ENCODE measurements at places on chromosomes 5 and 9.

DNA sequence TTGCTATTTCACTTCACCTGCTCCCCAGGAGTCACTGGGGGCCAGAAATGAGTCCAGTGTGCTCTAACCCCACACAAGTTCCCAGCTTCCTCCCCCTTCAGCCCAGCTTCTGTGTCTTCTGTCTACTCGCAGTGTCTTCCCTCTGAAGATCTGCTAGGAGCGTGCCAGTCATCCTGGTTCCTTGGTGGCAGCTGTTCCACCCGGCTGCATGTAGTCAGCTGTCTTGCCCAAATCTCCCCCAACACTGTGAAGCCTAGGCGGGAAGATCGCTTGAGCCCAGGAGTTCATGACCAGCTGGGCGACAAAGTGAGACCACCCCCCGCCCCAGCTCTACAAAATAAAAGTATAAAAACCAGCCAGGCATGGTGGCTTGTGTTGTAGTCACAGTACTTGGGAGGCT lies 154.0 kb downstream of the GDNF start:
- DNase-seq: no peak

DNA sequence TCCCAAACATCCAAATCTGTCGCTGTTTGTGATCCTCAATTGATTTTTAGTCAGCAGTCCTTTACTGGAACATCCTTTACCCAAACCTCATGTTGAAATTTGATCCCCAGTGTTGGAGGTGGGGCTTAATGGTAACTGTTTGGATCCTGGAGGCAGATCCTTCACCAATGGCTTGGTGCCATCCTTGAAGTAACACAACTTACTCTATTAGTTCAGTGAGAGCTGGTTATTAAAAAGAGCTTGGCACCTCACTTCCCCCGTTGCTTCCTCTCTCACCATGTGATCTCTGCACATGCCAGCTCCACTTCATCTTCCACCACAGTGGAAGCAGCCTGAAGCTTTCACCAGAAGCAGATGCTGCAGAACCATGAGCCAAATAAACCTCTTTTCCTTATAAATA lies 40.3 kb downstream of the DNAJB5 start:
- DNase-seq: no peak

DNA sequence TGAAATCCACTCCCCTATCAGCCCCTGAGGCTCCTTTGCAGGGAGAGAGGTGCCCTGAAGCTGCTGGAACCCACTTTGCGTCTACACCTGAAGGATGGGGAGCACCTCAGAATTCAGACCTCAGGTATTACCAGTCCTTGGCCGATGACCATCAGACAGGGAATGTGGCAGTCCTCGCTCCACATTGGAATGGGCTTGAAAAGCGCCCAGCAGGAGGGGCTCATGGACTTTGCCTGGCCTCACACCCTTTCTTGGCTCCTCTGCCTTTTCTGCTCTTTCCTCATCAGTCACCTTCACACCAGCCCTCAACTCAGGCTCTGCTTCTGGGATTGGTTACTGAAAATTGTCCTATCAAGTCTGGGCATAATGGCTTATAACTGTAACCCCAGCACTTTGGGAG lies 83.9 kb downstream of the BARX1 start:
- DNase-seq: no peak

- DNase-seq: peak; percentile 13
Observed at GRCh38 chr5:132063090-132063911, 2.8 kb downstream of the IL3 start.

- DNase-seq: no peak
Observed at GRCh38 chr9:20087481-20087880, 298.6 kb upstream of the SLC24A2 start.

GRCh38 chr5:106321242-106321641 lies 1349.5 kb downstream of the EFNA5 start:
- no peak for DNase-seq

GRCh38 chr9:93590609-93591234 lies 14.3 kb downstream of the PHF2 start:
- no peak for DNase-seq

GRCh38 chr5:137218896-137219295 lies 280.2 kb downstream of the SPOCK1 start:
- no peak for DNase-seq

DNA sequence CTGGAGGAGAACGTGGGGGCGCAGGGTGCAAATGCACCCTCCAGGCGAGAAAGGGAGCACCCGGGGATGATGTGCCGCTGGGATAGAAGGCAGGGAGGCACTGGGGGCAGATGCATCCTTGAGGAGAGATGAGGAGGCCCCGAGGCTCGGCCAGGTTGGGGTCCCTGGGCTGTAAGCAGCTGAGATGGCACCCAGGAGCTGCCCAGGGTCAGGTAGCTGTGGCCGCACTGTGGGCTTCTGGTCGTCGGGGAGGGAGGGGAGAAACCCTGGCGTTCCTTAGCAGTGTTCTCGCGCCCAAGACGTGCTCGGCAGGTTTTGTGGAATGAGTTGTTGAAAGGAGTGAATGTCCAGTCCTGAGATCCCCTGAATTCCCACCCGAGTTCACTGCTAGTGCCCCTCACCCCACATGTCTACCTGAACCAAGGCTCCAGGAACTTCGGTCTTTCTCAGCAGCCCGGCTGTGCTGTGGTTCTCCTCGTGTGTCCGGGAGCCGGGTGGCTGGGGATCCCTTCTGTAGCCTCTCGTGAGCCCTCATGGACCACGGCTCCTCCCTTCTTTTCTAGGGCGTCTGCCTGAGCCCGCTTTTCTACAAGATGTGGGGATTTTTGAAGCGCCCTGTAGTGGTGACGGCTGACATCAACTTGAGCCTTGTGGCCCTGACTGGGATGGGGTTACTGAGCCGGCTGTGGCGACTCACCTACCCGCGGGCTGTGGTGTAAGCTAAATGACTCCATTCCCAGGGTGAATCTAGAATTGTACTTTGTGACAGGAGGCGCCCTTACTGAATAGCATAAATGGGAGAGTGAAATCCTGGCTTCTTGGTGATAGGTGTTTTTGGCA lies 1.1 kb downstream of the POMT1 start:
- DNase-seq: no peak

DNA sequence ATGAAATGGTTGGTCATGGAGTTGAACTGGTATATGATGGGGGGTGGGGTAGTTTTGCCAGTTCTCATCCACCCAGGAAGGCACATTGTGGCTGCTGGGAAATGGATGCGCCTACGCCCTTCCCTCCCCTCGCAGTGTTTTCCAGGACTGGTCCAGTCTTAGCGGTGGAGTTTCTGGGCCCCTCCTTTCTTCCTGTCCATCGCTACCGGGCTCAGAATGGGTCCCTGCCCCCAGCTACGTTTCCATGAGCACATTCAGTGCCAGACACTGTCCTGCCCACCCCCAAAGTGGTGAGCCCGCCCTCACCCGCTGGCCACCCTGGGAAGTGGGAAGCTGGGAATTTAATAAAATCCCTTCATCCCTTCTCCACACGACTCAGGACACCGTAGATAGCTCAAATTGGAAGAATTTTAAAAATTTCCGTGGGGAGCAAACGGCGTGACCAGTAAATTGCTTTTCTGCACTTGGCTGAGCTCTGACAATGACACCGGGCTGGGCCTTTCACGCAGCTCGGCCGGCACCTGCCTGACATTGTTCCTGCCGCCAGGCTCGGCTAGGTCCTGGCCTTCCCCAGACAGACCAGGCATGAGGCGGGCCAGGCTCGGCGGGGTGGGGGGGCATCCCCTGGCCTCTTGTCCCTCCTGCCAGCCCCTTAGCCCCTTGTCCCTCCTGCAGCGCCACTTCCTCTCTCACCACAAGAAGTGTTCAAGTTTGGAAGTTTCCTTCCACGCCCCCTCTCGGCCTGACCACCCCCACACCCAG lies 3.6 kb downstream of the FGF18 start:
- no peak for DNase-seq

DNA sequence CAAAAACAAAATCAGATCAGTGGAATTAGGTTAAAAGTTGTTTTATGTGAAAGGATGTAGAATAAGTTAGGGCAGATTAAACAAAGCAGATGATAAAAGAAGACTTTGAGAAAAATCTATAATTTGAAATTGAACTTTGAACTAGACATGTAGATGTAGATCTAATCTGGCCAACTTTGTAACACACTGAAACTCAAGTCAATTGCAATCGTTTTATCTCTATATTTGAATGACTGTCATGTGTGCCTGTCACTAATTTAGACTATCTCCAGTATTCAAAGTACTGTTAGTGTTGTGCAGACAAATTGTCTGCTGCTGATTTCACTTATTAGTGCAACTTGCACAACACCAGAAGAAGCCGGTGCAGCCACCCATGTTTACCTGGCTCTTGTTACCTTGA lies 39.8 kb downstream of the ACOT12 start:
- DNase-seq: no peak

- no peak for DNase-seq
Observed at GRCh38 chr9:133713150-133713959, 24.8 kb downstream of the SARDH start.

GRCh38 chr5:139395844-139396640 lies 1.1 kb upstream of the PROB1 start:
- no peak for DNase-seq

DNA sequence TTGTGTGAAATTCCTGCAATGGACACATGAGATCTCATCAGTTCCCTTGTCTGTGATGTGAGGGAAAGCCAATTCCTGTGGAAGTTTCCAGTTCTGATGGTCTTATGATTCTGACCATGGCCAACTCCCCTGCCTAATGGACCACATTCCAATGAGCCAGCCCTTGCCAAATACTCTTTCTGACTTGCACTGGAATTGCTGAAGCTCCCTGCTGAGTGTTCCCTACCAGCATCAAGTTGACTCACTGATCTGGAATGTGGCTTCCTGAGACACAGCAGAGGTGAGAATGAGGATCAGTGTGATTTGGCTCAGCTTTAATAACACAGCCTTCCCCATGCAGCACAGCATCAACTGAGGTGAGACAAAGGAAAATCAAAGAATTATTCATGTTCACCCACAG lies 427.8 kb downstream of the KDM4C start:
- DNase-seq: no peak

DNA sequence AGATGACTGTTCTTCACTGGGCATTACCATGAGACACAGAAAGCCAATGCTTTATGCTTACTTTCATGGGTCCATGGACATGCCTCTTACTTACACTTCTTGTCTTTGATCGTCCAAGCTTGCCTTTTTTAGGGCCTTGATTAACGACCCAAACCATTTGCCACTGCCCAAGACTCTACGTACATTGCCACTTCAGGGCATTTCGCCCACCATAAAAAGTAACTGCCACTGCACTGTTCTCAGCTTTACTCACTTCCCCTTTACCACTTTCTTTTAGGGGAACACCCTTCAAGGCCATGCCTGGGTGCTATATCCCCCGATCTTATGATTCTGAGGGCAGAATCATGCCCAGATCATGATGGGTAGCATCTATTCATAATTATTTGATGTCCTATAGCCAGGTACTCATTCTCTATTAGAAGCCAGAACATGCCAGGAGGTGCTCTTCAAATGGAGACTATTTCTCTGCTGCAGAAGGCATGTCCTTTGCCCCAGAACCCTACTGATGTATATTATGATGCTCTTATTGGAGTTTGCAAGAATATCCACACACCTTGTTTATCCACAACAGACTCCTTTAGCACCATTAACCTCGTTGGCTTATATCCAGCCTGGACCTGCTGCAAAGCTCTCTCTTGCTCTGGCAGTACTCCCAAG lies 64.1 kb upstream of the RAD23B start:
- DNase-seq: no peak

DNA sequence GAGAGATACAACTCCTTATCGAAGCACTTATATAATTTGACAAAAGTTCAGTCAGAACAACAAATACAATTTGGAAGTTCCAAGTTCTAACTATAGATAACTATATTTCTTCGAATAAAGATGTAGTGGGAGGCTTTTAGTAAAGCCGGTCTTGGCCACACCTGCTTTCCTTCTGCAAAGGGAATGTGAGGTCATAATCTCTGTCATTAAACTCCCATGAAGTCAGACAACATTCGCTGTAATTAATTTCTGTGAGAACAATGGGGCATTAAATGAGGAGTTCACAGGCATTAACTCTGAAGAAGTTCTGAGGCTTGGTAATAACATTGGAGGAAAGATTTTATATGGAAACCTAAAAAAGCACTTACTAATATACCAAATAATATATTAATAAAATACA lies 67.5 kb downstream of the MCTP1 start:
- no peak for DNase-seq

- no peak for DNase-seq
Observed at GRCh38 chr9:81417299-81417675, 272.1 kb downstream of the TLE1 start.

DNA sequence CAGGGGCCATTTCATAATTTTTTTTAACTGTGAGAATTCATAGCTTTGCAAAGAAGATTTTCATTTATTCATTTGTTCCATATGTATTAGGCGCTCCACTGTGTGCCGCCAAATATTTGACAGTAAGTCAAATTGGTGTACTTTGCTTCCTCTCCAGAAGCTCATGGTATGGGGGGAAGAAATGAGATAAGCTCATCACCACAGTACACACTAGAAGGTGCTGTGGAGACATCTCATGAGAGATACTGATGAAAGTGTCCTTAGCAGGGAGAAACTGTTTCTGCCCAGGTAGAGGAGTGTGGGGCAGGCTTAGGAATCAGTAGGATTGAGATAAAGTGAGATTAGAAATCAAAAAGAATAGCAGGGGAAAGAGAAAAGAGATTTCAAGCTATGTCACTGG lies 136.2 kb downstream of the CDH6 start:
- DNase-seq: no peak

DNA sequence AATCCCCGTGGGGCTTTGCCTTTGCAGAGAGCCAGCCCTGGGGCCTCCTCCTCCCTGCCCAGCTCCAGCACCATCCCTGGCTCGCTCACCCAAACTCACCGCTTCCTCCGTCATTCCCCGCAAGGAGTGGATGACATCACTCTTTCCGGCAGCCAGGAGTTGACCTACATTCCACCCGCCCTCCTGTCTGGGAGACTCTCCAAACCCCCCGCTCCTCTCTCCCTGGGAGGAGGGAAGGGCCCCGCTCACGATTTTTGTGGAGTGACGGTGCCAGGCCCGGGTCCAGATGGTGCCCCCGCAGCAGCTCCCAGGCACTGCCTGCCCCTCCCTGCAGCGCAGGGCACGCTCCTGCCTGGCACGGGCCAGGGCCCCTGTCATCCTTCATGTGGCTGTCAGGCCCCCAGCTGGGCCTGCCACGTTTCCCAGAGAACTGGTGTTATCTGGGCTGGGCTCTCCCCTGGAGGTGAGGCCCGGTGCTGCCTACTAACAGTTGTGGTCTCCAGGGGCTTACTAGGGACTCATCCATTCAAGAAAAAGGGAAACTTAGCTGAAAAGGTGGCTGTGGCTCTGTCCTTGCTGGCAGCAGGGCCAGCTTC lies 52.3 kb downstream of the NTNG2 start:
- no peak for DNase-seq

DNA sequence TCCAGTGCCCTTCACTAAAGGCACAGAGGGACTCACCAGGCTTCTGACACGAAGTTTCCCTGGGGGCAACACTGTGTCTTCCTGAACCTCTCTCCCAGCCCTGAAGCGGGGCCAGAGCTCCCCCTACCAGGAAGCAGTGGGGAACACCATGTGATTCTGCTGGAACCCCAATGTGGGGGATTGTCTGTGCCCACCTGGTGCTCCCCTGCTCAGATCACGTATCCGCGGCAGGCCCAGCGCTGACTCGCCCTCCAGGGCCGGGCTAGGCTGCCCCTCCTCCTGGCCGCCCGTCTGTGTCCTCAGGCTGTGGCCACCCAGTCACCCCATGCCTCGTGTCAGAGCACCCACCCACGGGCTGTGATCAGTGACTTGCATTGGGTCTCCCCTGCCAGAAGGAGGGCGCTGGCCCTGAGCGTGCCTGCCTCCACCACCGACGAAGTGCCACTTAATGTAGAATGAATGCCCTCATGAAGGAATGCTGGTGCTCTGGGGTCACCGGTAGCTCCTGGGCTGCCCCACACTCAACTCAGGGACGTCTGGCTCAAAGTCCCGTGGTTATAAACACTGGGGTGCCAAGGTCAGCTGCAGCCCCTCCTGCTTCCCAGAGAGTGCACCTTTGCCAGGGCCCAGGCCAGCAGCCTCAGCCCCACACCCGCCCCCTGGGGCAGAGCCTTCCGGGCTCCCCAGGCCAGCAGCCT lies 22.1 kb downstream of the SARDH start:
- DNase-seq: no peak

Measured in skin of body (tissue), 3 donors.